AG08396 (cell line): ENCODE measurements at places on chromosomes 5 and 9.

GRCh38 chr9:79447308-79447605, 124.5 kb upstream of the TLE4 start:
- DNase-seq, result no peak

DNA sequence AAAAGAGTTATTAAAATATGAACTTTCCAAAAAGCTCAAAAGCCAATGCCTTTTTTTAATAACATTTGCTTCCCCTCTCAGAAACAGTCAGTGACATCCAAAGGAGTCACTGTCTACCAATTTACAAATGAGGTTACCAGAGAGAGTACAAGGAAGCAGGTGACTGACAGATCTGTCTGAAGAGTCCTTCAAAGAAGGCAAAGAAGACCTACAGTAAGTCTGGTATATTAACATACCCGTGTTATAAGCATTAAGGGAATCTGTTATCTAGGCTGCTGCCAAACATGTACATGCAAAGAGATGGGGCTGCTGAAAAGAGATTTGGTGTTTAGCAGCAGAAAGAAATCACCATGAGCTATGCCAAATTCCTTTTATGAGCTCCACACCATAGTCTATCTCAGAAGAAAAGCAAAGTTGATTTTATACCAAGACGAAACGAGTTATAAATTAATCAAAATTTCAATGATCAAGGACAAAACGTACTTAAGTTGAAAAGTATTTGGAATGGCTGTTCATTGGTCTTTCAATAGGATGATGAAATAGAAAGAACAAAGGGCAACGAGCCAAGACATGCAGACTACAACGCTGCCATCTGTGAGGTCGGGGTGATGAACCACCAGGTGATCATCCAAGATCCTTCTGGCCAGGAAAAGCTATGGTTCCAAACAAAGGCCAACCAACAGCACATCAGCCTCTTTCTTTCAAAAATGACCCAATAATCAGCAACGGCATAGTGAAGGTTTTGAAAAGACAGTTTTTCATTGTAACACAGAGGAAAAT, 8.1 kb downstream of the PRELID2 start:
- no peak for DNase-seq

DNA sequence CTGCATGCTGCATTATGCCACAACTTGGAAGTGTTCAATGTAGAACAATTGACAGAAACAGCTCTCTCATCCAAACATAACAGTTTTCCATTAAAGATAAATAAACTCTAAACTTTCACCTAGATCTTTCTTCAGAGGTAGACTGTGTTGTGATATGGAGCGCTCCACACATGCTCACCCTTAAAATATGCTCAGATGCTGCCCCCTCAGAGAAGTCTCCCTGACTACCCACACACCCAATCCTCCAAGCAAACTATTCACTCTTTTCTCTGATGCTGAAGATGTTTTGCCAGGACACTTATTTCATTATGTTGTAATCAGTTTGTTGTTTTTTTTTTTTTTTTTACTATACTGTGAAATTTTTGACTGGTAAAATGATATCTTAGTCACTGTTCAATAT, 206.6 kb upstream of the RASA1 start:
- DNase-seq, result no peak

GRCh38 chr5:149062371-149063016, 368 bp downstream of the SH3TC2 start:
- DNase-seq, result peak; percentile 72

DNA sequence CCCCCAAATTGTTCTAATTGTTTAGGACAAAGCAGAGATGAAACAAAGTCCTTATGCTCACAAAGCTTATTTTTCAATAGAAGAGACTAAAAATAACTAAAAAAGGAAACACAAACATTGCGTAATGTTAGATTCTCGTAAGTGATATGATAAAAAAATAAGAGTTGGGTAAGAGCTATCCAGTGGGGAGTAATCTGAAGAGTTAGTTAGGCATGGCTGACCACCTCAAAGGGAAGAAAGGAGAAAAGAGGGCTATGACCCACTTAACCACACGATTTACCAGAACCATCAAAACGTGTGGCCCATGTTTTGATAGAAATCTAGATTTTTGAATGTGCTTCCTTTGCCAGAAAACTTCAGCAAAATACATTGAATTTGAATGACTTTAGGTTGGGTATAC, 1296.8 kb upstream of the NUDT12 start:
- no peak for DNase-seq
